Right lobe of liver (tissue), 6 donors: ENCODE measurements at places on chromosomes 12 and 14. TPM values are rescaled to one million over a fixed set of nuclear protein-coding genes. Genes with fewer than 3 reads are reported as not detected.

DNA sequence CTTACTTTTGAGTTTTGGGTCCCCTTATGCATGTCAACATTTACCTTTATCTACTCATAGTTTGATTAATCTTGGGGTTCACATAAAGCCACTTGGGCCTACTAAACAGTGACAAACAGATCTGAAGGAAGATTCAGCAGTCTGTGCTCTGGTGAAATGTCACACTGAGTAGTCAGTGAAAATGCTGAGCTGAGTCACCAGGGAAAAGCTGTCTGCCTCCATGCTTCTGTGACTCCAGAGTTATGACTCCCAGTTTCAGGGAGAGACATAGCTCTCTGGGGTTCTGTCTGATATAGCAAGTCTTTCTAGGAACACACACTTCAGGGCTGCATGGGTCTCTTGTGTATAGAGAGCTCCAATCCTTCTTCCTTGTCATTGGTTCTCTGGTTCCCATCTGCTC is 406.3 kb upstream of the FAR2 start:
- no peaks in the 10 kb centered on the region for H3K36me3 ChIP-seq
- H3K27me3 ChIP-seq = no peaks in the 10 kb centered on the region
- no peak overlapping the region for H3K4me3 ChIP-seq
- no peak overlapping the region for H3K27ac ChIP-seq

DNA sequence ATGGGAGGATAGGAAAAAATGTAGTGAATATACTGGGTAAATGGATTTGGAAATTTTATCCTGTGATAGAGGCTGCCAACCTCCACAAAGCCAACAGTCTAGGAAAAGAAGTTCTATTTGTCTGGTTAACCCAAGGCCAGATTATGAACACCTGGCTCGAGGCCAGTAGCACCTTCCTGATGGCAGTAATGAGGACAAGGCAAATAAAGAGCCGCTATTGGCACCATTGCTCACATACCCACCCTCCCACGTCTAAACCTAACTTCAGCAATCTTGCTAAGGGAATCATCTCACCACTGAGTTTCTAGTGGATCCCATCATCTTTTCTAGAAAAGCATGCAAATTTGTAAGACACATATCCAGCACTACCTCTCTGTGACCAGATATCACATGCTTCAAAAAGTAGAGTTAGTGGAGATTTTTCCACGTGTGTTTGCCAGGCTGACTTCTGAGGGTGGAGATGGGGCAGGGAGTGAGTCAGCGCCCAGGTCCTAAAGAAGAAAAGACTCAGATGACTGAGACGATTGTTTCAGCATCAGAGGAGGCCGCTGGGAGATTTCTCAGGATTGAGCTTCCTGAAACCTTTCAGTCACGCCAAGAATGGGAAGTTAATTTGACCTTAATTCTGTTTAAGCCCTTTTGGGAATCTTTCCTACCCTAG is 362.9 kb downstream of the EMP1 start:
- H3K27ac ChIP-seq = no peak overlapping the region
- no peaks in the 10 kb centered on the region for H3K27me3 ChIP-seq
- no peaks in the 10 kb centered on the region for H3K4me1 ChIP-seq

DNA sequence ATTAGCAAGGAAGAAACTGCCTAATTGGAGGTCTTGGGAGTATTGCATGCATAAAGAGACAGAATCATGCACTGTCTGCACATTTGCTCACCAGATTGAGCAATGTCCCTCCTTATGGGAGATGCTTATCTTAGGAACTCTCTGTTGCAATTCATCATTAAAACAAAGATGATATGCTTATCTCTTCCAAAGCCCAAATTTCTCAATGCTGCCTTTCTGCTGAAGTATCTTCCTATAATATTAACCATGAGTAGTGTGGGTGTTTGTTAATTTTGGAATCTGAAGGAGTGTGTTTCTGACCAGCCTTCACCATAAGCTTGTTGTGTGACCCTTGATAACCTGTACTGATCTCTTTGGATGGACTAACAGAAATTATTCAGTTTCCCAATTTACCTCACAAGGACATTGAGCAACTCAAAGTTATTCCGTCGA is 1257.6 kb upstream of the FLRT2 start:
- no peak overlapping the region for H3K4me3 ChIP-seq
- no peak for DNase-seq
- no peak overlapping the region for H3K27ac ChIP-seq

DNA sequence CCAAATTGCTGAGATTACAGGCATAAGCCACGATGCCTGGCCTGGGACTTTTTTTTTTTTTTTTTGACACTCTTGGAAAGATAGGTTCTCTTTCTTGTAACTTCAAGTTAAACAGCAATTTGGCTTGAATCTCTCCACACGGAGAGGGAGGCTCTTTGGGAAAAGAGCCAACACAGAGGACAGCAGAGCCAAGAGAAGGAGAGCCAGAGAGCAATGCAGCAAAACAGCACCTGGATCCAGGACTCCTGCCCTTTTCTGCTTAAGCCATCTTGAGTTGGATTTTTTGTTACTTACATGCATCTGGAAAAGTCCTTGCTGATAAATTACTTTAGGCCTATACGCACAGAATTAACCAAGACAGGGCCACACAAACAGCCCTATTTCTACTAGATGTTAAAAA is 176.8 kb downstream of the APAF1 start:
- H3K27me3 ChIP-seq = no peaks in the 10 kb centered on the region
- no peak overlapping the region for H3K4me3 ChIP-seq
- H3K27ac ChIP-seq = no peak overlapping the region
- DNase-seq = no peak
- no peaks in the 10 kb centered on the region for H3K4me1 ChIP-seq

DNA sequence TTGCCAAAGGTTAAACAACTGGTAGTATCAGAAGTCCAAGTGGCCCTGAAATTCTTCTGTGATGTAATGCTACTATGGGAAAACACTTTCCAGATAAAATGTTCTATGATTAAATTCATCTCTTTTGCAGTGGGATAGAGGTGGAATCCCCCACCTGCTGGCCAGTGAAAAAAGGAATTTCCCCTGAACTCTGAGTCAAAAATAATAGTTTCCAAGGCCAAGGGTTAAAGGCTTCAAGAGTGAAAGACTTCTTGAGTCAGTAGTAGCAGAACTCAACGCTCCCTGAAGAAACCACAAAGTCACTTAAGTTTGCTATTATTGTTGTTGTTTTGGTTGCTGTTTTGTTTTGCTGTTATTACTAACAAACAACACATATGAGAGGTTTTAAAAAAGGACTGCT is 330.8 kb downstream of the SOX5 start:
- no peaks in the 10 kb centered on the region for H3K4me1 ChIP-seq
- H3K36me3 ChIP-seq = no peaks in the 10 kb centered on the region
- no peak overlapping the region for H3K27ac ChIP-seq
- no peaks in the 10 kb centered on the region for H3K27me3 ChIP-seq
- no peak overlapping the region for H3K4me3 ChIP-seq

DNA sequence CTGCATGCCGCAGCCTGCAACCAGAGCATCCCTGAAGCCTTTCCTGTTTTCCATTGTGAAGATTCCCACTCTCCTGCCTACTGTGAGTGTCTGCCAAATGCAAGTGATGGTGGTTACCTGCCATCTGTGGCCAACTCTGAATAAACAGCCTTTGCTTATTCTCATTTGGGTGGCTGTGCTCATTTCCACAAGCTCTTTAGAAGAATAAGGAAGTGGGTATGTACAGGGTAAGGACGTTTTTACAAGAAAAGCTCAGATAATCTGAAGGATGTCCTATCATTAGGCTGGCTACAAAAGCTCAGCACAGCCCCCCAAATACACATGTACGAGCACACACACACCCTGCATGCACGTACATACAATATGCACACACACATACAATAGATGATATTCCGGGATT is 7.3 kb upstream of the RNASE1 start:
- no peaks in the 10 kb centered on the region for H3K27me3 ChIP-seq
- H3K4me1 ChIP-seq = no peaks in the 10 kb centered on the region
- H3K27ac ChIP-seq = no peak overlapping the region
- no peaks in the 10 kb centered on the region for H3K36me3 ChIP-seq

- no peaks in the 10 kb centered on the region for H3K36me3 ChIP-seq
- no peak overlapping the region for H3K4me3 ChIP-seq
- H3K4me1 ChIP-seq = no peaks in the 10 kb centered on the region
- H3K27me3 ChIP-seq = no peaks in the 10 kb centered on the region
- no peak overlapping the region for H3K27ac ChIP-seq
Observed at GRCh38 chr12:106914796-106915634, 40.7 kb upstream of the TMEM263 start.

- H3K27ac ChIP-seq = no peak overlapping the region
- H3K36me3 ChIP-seq = no peaks in the 10 kb centered on the region
- peaks cover 4% of the 10 kb centered on the region for H3K4me1 ChIP-seq
- no peaks in the 10 kb centered on the region for H3K27me3 ChIP-seq
Observed at GRCh38 chr14:92037989-92038388, 1.9 kb downstream of the TRIP11 start.

GRCh38 chr14:99667821-99668220 is 16.3 kb upstream of the CYP46A1 start:
- H3K4me3 ChIP-seq = no peak overlapping the region
- H3K27ac ChIP-seq = no peak overlapping the region
- H3K27me3 ChIP-seq = no peaks in the 10 kb centered on the region
- H3K4me1 ChIP-seq = no peaks in the 10 kb centered on the region

GRCh38 chr12:54431911-54432814 is 13.1 kb upstream of the ITGA5 start:
- no peak overlapping the region for H3K4me3 ChIP-seq
- H3K36me3 ChIP-seq = no peaks in the 10 kb centered on the region
- no peaks in the 10 kb centered on the region for H3K27me3 ChIP-seq
- H3K4me1 ChIP-seq = no peaks in the 10 kb centered on the region
- H3K27ac ChIP-seq = no peak overlapping the region

DNA sequence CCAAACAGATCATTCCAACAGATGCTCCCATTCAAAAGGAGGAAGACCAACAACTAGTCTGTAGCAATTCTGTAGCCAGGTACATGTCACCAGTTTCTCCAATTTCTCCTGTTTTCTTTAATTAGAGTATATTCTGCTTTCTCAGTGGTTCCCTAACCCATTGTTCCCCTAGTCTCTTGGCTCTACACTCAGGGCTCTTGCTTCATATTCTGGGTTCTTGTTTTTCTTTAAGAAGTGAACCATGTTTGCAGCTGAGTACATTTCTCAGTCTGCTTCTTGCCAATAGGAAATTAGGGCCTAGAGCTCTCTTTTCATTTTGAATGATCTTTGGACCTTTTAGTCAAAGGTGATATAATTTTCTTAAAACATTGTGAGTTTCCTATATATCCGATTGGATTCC is 29.4 kb upstream of the STXBP6 start:
- H3K4me1 ChIP-seq = no peaks in the 10 kb centered on the region
- H3K27me3 ChIP-seq = no peaks in the 10 kb centered on the region
- no peaks in the 10 kb centered on the region for H3K36me3 ChIP-seq
- no peak overlapping the region for H3K4me3 ChIP-seq
- no peak overlapping the region for H3K27ac ChIP-seq
- no peak for DNase-seq

DNA sequence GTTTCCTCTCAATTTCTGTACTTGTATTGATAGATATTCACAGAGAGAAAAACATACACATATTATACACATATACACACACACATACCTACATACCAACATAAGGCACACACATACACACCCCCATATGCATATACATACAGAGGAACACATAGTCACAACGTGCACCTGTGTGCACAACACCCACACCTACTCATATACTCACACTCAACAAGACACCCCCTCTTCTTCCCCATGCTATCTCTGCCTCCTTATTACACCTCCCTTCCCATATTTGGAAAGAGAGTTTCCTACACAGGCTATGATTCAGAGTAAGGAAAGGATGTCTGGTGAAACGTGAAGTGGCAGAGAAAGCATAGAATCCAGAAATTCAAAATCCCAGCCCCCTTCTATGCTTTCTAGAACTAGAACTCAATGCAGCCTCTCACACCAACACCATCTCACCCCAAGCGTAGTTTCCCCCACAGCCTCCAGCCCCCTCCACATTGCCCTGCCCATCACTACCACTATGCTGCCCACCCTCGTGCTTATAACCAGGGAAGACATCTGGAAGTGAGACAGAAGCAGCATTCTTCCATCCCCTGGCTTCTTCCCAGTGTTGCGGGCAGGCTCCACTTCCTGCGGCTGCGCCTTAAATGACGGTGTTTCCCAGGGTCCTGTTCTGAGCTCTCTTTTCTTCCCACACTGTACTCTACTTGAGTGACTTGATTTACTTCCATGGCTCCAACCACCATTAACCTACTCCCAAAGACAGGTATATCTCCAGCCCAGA is 2.4 kb downstream of the RNASE8 start:
- no peak for DNase-seq
- no peaks in the 10 kb centered on the region for H3K27me3 ChIP-seq
- H3K4me3 ChIP-seq = no peak overlapping the region
- H3K27ac ChIP-seq = no peak overlapping the region
- no peaks in the 10 kb centered on the region for H3K4me1 ChIP-seq

DNA sequence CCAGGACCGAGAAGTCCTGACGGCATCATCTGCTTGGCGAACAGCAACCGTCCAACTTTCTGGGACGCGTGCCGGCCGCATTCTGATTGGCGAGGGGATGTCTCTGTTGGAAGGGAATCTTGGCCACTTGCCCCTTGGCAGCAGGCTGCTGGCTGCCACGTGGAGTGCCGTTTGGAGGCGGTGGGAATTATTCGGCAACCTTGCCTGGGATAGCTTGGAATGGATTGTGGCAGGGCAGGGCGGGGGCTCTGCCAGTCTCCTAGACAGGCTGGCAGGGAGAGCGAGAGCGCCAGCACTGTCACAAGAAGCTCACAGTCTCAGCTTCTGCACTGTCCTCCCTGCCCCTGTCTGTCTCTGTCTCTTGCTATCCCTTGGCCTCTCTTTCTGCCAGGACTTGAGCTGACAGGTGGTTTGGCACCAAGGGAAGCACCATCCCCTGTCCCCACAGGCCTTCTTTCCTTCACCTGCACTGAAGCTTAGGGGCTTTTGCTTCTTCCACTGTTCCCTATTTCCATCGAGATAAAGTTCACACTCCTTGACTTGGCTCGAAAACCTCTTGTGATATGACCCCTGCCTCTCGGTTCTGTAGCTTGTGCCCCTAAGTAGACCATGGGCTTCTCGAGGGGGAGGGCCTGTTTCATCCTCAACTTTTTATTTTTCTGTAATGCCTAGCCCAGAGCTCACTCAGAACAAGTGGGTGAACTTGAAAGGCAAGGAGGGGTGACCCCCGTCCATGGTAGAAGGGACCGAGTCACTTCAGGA is 201.9 kb downstream of the PHETA1 start:
- no peak overlapping the region for H3K27ac ChIP-seq
- peak; percentile 92 for DNase-seq
- H3K27me3 ChIP-seq = no peaks in the 10 kb centered on the region
- H3K36me3 ChIP-seq = no peaks in the 10 kb centered on the region
- H3K4me1 ChIP-seq = no peaks in the 10 kb centered on the region

- H3K36me3 ChIP-seq = no peaks in the 10 kb centered on the region
- no peak for DNase-seq
- no peaks in the 10 kb centered on the region for H3K4me1 ChIP-seq
Observed at GRCh38 chr14:79825046-79825521, 386.2 kb downstream of the DIO2 start.

RACGAP1 gene
- 5.2 TPM for total RNA-seq

PLBD1 gene
- 7.2 TPM for total RNA-seq

ACRBP gene
- total RNA-seq = 1.2 TPM

MYBPC1 gene
- 1.2 TPM for total RNA-seq

USP44 gene
- 0.22 TPM for total RNA-seq

CD4 gene
- total RNA-seq = 10.4 TPM
